ENCODE measurements at places on chromosomes 2 and 18.

DNA sequence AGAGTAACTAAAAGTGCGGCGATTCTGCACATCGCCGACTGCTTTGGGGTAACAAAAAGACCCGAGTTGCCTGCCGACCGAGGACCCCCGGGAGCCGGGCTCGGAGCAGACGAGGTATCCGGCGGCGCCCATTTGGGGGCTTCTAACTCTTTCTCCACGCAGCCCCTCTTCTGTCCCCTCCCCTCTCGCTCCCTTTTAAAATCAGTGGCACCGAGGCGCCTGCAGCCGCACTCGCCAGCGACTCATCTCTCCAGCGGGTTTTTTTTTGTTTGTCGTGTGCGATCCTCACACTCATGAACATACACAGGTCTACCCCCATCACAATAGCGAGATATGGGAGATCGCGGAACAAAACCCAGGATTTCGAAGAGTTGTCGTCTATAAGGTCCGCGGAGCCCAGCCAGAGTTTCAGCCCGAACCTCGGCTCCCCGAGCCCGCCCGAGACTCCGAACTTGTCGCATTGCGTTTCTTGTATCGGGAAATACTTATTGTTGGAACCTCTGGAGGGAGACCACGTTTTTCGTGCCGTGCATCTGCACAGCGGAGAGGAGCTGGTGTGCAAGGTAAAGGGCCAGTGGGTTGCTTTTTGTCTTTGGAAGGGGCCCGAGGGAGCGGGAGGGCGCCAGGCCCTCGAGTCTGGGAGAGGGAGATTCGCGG, 1.4 kb downstream of the TRIB2 start:
- DNase-seq, result no peak

GRCh38 chr2:43123028-43123427, 103.4 kb downstream of the ZFP36L2 start:
- DNase-seq, result no peak

GRCh38 chr2:154015233-154015632, 143.5 kb downstream of the GALNT13 start:
- DNase-seq, result no peak

DNA sequence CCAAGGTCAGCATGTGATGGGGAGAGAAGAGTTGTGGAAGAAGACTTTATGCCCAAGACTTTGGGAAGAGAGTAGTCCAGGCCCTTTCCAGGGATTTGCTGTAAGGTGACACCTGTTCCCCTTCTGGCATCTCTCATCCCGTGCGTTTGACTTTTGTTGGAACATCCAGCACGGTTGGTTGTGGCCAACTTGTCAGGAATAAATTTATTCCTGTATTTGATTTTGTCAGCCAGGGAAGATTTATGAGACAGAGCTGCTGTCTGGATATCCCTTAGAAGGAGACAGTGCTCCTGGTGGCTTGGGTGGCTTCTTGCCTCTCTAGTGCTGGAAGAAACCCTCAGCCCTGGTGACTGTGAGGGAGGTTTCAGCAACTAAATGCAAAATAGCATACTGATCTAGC, 121.5 kb downstream of the PTPRM start:
- DNase-seq, result no peak

DNA sequence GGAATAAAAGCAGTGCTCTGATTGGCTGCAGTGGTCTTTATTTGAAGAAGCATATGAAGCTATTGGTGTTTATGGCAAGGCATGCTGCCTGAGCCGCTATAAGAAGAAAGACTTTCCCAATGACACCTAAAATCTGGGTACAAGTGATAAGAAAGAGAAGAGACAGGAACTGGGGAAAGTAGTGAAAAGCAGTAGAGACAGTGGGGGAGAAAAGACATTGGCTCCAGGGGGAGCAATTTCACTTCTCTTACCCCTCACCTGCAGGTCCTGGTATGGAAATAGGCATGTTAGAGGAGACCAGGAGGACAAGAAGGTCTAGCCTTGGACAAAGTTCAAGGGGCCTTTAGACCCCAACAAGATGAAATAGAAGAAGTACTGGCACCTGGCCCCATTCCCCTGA, 47.1 kb downstream of the PLCL1 start:
- no peak for DNase-seq

GRCh38 chr2:6652251-6652650, 213.5 kb downstream of the CMPK2 start:
- no peak for DNase-seq

DNA sequence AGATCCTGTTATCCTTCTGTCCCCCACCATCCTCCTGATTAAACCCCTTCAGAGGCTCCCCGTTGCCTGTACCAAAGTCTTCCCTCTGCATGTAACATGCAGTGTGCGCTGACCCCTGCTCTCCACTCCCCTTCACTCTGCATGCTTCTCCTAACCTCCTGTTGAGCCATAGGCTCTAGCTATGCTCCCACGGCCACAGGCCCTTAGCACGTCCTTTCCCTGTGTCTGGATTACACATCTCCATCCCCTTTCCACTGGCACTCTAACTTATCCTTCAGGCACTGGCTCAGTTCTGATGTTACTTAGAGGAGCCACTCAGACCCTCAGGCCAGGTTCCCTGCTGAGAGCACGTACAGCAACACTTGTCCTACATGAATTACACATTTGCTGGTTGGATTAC, 29.4 kb upstream of the EDAR start:
- DNase-seq, result no peak

DNA sequence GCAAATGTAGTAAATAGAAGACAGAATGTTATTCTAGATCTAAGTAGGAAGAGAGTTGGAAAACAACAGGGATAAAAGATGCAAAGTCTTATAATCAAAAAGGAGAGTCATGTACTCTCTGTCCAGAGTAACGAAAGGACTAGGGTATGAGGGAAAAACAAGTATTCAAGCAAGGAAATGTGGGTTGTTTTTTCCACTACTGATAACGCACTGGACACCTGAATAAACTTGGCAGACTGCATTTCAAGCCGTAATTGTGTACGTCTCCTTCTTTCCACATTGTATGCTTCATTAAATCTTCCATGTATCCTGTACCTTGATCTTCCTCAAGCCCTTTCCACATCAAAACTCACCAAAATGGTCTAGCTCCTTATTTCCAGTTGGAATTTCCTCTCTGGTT, 420.6 kb downstream of the ZEB2 start:
- DNase-seq, result no peak
